Substantia nigra (tissue), 51 donors: ENCODE measurements at places on chromosomes 2 and 18.

DNA sequence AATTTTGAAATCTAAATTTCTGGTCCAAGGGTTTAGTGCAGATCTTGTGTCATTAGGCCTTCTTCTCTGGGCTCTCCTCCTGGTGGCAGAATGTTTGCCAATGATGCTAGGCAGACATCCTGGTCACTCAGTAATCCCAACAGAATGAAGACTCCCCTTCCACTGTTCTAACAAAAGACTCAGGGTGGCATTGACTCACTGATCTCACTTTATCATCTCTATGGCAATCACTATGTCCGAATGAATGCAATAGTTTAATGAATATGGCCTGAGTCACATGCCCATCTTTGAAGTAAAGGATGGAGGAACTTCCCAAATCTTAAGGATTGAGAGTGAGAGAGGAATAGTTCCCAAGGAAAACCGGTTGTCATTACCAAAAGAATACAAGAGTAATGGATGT, 261.1 kb downstream of the KCNE4 start:
- no peak for DNase-seq

DNA sequence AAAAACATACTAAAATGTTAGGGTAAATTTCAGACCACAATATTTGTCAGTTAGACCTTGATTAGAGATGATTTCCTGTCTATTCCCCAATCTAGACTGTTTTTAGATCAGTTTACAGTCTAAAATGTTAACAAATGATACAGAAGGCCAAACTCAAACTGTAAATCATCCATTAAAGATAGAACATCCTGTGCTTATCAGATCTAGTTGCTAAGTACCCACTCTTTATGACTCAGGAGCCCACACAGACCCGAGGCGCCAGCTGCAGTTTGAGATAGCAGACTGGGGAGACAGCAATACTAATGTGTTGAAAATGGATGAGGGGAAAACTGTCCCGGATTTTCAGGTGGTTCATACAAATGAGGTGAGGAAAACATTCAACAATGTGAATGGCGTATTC, 113.3 kb downstream of the SCG2 start:
- DNase-seq = no peak

- DNase-seq = no peak
These were observed 818.4 kb upstream of the CDH2 start for GRCh38 chr18:28995319-28995718.

DNA sequence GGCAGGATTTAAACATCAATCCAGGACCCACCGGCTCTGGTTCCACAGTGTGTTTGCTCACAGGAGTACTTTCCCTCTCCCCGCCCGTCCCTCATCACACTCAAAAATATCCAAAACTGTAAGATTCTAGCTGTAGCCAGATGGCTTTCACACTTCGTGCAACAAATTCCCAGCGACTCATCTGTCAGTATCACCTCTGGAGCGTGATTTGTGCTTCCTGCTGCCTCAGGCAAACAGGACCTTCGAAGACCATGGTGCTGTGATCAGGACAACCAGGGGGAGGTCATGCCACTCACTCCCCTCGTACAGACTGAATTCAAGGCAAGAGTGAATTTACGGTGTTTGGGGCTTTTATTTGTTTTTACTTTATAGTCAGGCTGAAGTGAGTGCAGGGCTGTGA, 154.5 kb upstream of the PID1 start:
- no peak for DNase-seq

- no peak for DNase-seq
These were observed 66.4 kb upstream of the MMADHC start for GRCh38 chr2:149653831-149654445.

GRCh38 chr2:221144909-221145308, 427.2 kb downstream of the EPHA4 start:
- no peak for DNase-seq

DNA sequence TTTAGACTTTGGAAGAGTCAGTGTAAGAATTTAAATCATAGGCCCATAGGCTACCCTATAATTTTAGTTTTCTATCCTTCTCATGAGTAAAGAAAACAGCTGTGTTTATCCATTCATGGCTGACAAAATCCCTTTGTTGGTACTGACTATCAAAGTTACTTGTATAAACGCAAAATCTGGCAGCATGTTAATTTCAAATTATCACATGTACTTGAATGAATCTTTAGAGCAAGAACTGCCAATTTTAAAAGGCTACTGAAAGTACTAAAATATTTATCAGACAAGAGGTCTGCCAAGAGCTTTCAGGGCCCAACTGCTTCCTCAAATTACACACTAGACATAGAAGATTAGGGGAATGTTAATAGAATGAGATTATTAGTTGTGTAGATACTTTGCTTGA, 66.6 kb downstream of the MYL12B start:
- DNase-seq = no peak

GRCh38 chr2:173611121-173611520, 256.4 kb downstream of the CDCA7 start:
- no peak for DNase-seq

- DNase-seq = no peak
These were observed 150.2 kb upstream of the NFATC1 start for GRCh38 chr18:79245517-79246001.

DNA sequence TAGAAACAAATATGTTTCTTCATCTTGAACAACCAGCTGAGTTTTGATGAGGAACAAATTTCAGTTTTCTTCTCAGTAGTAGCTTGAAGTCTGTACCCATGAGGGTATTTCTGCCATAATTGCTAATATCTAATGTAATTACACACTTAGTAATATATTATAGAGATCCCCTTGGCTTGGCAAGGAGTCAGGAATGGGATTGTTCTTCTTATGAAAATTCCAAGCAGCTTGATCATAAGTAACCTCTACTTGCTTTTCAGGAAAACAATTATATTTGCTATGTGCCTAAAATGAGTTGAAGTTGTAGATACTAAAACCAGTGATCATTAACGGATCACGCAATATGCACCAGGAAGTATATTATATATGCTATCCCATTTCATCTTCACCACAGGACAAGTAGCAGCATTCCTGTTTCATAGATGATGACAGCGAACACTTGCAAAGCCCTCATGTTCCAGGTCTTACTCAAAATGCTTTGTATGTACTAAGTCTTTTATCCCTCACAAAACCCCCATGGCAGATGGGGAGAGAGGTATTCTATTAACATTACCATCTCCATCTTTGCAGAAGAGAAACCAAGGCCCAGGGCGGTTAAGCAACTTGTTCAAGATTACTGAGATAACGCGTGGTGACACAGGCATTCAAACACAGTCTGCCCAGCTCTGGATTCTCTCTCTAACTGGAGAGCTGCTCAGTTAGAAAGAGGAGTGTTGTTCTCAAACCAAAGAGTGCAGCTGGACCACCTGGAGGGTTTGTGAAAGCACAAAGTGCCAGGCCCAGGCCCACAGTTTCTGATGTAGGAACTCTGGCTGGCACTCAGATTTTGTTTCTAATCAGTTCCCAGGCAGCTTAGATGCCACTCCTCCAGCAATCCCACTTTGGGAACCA, 21.8 kb upstream of the RGPD4 start:
- no peak for DNase-seq

- DNase-seq = no peak
These were observed 745.3 kb downstream of the SATB2 start for GRCh38 chr2:198712485-198712884.

DNA sequence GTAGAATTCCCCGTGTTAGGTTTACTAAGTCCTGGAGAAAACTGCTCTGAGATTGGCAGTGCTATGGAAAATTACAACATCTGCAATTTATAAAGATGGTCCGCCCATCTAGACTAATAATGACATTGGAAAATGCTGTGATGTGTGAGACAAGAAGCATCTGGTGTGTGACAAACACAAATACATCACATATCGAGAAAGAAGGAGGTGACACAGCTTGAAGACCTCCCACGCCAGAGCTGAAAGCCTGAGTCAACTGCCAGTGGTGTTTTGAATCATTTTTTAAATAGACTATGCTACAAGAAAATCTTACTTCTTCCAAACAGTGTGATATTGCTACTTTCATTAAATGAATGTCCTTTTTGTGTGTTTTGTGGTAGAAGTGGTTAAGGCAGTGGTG, 8.6 kb upstream of the ANO7 start:
- DNase-seq = no peak

DNA sequence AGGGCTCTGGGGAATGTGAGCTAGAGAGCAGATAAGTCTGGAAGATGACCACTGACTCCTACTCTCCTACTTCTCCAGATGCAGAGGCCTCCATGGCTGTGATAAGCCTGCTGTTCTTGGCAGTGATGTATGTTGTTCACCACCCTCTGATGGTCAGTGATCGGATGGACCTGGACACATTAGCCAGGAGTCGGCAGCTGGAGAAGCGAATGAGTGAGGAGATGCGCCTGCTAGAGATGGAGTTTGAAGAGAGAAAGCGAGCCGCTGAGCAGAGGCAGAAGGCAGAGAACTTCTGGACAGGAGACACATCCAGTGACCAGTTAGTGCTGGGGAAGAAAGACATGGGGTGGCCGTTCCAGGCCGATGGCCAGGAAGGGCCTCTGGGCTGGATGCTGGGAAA, 1.4 kb downstream of the ITPRIPL1 start:
- DNase-seq = no peak

GRCh38 chr2:235839974-235840373, 328.2 kb downstream of the GBX2 start:
- DNase-seq = no peak

- DNase-seq = no peak
These were observed 2.3 kb upstream of the HOXD10 start for GRCh38 chr2:176114120-176114929.

DNA sequence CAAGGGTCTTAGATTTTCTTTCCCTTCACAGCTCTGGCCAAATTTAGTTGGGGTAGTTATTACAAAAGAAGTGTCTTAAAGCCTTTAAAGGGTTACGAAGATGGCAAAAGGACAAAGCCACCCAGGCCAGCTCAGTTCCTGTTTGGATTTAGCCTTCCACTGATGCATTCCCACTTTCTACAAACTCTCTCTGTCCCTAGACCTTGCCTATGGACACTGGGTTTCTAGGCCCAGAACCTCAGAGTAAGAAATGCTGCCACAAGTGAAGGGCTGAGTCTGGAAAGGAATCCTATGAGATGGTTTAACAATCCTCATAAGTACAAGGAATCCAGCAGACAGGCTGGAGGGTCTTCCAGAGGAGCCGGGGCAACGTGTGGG, 13.4 kb downstream of the NFE2L2 start:
- DNase-seq = no peak

- DNase-seq = no peak
These were observed 951.7 kb upstream of the CNTNAP5 start for GRCh38 chr2:123073371-123073770.

- DNase-seq = no peak
These were observed 74.3 kb upstream of the ADAM23 start for GRCh38 chr2:206368933-206369569.

- no peak for DNase-seq
These were observed 44.6 kb downstream of the TANK start for GRCh38 chr2:161204846-161205245.

- DNase-seq = no peak
These were observed 185.6 kb downstream of the RNF144A start for GRCh38 chr2:7102826-7103225.

DNA sequence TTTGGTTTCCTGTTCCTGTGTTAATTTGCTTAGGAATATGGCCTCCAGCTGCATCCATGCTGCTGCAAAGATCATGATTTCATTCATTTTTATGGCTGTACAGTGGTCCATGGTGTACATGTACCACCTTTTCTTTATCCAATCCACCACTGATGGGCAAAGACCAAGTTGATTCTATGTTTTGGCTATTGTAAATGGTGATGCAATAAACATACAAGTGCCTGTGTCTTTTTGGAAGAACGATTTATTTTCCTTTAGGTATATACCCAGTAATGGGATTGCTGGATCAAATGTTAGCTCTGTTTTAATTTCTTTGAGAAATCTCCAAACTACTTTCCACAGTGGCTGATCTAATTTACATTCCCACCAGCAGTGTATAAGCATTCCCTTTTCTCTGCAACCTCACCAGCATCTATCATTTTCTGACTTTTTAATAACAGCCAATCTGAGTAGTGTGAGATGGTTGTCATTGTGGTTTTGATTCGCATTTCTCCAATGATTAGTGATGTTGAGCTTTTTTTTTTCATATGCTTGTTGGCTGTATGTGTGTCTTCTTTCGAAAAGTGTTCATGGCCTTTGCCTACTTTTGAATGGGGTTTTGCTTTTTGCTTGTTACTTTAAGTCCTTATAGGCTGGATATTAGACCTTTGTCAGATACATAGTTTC, 19.4 kb downstream of the EXOC6B start:
- DNase-seq = no peak

DNA sequence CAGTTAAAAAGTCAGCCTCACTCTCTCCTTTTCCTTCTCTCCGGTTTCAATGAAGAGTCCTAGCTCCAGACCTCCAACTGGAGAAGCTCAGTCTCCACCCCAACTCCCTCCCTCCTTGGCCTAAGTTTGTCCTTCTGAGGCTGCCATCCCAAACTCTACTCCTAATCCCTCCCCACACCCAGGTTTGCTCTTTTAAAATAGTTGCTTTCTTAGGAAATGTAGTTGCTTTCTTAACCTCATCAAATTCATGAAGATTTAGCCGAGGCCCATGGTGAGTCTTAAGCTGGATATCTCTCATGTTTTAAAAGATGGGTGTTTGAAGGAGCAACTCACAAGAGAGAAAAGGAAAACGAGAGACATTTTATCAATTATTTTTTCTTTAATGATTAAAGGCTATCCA, 937 bp upstream of the LANCL1 start:
- no peak for DNase-seq

DNA sequence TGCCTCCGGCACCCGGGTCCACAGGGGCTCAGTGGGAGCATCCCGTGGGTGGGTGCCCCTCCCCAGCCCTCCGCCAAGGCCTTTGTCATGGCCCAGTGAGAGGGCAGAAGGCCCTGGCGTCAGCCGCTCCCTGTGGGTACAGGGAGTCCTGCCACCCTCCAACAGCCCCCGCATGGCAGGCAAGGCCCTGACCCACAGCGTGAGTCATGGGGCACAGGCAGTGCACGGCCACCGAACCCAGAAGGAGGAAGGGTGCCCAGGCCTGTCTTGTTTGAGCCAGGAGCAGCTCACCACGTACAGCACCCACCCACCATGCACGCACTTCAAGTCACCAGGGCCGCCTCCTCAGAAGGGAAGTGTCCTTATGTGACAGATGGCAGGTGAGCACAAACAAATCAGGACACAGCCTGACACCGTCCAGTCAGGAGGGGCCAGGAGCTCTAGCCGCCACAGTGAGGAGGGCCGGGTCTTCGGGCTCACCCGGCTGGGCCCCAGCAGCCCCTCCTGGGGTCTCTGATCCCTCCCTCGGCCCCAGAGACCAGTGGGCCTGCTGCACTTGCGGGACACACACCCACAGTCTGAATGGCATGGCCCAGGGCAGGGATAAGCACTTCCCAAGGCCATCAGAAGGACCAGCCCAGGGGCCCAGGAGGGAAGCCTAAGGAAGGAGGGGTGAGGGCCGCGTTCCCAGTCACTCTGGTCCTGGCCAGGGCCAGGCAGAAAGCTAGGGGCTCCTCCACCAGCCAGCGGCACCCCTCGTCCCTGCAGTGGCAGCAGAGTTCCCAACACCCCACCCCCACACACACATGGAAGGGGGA, 25.8 kb downstream of the BIN1 start:
- no peak for DNase-seq

GRCh38 chr2:127423880-127424279, 5.7 kb downstream of the PROC start:
- DNase-seq = no peak

GRCh38 chr2:171404719-171405118, 29.1 kb downstream of the METTL8 start:
- no peak for DNase-seq

GRCh38 chr2:64627860-64628841, 25.6 kb downstream of the SERTAD2 start:
- no peak for DNase-seq
